ENCODE measurements at places on chromosomes 1 and 21. TPM values are rescaled to one million over a fixed set of nuclear protein-coding genes. Genes with fewer than 3 reads are reported as not detected.
A peak's percentile ranks its signal among the peaks of the same experiment; 100 is the strongest.

- peak; percentile 33 for DNase-seq
These were observed 411.8 kb upstream of the ESRRG start for GRCh38 chr1:217134857-217135568.

DNA sequence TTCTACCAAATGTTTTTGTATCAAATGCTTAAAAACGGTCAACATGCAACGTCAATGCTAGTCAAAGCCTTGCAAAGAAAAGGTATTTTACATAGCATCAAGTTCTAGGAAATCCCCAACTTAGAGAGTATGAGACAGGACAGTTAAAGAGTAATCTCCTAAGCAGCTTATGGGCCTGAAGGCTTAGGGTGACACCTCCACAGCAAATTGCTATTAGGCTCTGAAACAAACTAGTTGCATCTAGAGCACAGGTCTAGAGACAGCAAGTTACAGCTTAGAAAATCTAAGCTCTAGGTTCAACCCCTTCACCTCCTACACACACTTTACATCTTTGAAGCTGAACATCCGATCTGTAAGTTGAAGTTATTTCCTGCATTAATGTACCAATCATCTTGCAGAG, 13.7 kb downstream of the PABPC4 start:
- DNase-seq = no peak

PCSK9 gene
- polyA plus RNA-seq = 6.6 TPM

TBX15 gene
- 162 TPM for polyA plus RNA-seq

SPRR1B gene
- 4.0 TPM for polyA plus RNA-seq
